Stimulated activated CD4-positive, alpha-beta T cell treated with anti-CD3 and anti-CD28 coated beads, Interleukin-1b, Interleukin-23, amount 100 ng/mL, for 1 hour (primary cell): ENCODE measurements at places on chromosomes 2 and 18.

- no peak for DNase-seq
These were observed 12.7 kb upstream of the CDH2 start for GRCh38 chr18:28189400-28190239.

DNA sequence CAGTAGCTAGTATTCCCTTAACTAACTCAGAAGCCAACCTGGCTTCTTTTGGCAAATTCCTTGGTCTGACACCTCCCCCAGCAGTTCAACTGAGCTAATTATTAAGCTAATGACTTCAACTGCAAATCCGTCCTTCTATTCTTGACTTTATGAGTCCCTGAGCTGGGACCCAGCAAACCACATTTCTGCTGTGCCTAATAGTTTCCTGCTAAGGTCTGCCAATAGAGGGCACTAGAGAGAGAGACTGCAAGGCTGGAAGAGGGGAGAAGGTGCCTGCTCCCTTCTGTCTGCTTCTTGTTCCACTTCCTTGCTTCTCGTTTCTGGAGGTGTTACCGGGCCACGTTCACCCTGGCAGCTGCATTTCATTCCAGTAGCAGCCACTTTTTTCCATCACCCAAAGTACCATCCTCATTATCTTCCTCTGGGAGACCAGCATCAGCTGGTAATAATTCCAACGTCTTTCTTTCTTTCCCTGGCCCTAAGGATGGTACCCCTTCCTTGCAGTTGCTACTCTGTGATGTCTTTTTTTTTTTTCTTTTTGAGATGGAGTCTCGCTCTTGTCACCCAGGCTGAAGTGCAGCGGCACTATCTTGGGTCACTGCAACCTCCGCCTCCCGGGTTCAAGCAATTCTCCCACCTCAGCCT lies 352.0 kb downstream of the TNS1 start:
- DNase-seq = no peak

GRCh38 chr2:121707920-121708361 lies 28.7 kb downstream of the NIFK start:
- no peak for DNase-seq

DNA sequence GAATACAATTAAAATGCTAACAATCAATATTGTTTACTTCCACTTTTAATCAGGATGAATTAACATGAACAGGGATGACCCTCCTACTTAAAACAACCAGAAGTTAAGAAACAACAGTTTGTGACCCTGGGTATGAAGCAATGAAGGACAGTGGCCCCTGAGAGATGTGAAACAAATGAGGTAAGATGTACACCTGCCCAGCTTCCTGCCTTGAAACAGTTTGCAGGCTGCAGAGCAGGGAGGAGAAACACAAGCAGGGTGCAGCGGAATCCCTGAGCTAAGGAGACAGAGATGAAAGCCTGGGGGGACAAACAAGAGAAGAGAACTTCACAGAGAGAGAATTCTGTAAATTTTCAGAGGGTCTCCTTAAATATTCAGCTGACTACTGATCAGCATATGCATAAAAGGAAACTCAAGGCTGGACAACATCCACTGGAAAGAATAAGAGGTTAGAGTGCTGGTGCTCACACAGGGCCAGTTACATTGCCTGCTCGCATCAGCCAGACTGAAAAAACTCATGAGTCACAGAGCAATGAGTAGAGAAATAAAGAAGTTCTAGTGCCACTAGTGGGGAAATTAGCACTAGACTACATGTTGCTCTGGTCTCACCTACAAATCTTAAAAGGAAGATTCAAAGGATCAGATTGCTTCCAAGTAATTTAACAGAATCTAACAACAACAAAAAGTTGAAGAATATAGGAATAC lies 106.4 kb downstream of the PID1 start:
- no peak for DNase-seq

DNA sequence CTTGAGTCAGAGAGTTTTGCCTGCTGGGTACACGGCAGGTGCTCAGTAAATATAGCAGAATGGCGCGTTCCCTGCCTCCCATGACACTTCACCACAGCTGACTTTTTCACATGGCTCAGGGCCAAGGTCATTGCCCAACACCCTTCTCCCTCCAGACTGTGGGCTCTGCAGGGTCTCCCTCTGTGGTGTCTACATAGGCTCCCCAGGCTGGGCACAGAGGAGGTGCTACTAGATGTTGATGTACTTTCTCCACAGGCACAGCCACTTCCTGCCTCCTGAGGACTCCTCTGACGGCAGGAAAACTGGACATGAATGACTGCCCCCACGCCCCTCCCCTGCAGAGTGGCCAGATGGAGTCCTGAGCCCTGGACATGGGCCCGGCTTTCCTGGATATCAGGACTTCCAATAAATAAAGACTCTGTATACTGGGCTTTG lies 4.2 kb downstream of the CHCHD5 start:
- no peak for DNase-seq

DNA sequence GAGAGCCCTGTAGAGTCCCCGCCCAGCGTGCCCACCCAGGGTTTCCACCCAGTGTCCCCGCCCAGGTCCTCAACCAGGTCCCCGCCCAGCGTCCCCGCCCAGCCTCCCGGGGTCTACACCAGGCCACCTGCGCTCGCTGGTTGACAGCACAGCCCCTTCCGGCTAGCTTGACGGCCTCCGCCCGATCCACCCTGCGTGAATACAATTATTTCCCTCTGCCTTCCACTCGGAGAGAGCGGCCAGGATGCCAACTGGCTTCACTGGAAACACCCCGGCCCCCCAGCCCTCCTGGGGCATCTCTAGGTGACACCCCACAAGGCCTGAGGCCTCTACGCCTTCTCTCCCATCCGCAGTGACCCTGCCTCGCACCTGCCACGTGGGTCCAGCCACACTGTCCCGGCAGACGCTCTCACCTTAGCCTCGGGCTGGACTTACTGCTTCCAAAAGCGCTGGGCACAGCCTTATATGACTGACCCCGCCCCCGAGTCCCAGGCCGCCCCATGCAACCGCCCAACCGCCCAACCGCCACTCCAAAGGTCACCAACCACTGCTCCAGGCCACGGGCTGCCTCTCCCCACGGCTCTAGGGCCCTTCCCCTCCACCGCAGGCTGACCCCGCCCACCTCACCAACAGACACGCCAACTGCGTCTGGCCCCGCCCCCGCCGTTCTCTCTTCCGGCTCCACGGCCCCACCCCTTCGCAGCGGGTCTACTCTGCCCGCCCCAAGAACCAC lies 188.1 kb downstream of the LAMA1 start:
- DNase-seq = no peak

DNA sequence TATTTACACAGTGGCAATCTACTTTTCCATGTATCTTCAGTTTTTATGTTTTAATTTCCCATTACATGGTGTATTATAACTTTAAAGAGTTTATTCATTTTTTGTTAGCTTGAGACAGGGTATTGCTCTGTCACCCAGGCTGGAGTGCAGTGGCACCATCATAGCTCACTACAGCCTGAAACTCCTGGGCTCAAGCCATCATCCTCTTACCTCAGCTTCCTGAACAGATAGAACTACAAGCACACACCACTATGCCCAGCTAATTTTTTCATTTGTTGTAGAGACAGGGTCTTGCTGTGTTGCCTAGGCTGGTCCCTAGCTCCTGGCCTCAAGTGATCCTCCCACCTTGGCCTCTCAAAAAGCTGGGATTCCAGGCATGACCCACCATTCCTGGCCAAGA lies 66.8 kb downstream of the COA5 start:
- DNase-seq = no peak

DNA sequence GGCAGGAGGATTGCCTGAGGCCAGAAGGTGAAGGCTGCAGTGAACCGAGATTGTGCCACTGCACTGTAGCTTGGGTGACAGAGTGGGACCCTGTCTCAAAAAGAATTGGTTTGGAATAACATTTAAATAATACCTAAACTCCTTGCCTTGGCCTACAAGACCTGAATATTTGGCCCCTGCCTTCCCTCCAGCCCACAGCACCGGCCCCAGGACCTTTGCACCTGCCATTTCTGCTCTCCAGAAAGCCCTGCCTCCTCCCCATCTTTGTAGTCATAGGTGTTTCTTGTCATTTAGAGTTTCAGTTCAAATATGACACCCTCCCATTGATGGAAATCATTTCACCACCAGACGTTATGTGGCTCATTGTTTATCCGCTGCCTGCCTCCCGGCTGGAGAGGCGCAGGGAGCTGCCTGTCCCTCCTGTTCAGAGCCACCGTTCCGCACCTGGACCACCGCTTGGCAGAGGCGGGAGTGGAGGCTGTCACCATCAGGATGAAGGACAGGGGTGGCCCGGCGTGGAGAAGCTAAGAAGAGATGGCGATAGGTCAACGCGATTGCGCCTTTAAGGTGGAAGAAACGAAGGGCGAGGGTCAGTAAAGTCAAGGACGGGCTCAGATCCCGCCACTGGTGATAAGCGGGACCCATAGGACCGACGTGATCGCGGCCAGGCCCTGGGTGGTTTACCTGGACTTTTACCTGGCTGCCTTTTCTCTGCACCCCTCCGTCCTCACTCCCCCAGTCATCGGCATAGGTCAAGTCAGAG lies 638 bp upstream of the LPIN1 start:
- no peak for DNase-seq

DNA sequence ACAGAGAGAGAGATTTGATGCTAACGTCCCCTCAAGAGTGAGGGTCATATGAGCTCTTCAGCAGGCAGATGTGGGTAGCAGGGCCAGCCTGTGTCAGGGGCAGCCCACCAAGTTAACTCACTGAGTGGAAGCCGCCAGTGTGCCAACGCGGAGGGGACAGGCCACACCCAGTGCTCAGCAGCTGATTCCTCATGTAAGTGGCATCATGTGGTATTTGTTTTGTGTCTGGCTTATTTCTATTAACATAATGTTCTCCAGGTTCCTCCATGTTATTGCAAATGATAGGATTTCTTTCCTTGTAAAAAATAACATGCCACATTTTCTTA lies 4.0 kb downstream of the IMP4 start:
- DNase-seq = no peak

DNA sequence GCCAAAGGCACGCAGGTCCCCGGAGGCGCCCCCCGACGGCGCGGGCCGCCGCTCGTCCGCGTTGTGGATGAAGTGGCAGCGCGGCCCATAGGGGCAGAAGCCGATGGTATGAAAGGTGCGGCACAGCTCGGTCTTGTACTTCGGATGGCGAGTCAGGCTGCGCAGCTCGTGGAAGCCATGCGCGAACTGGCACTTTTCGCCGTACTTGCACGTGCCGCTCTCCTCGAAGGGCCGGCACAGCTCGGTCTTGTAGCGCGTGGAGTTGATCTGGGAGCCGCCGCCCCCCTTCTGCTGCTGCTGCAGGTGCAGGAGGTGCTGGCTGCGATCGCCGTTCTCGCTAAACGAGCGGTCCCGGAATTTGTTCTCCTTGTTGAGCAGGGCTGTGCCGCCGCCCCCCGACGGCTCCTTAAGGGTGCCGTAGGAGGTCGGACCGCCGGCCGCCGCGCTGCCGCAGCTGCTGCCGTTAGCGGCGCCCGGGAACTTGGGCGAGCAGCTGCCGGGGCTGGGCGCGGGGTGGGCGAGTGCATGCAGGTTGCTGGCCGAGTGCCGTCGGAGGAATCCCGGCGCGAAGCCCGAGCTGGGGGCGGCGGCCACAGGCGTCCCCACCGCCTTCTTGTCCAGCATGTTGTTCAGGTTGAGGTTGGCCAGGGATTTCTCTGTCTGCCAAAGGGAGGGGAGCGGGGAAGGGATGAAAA lies 1.2 kb downstream of the ZFP36L2 start:
- peak; percentile 34 for DNase-seq

GRCh38 chr2:148052687-148053086 lies 31.8 kb downstream of the MBD5 start:
- no peak for DNase-seq

DNA sequence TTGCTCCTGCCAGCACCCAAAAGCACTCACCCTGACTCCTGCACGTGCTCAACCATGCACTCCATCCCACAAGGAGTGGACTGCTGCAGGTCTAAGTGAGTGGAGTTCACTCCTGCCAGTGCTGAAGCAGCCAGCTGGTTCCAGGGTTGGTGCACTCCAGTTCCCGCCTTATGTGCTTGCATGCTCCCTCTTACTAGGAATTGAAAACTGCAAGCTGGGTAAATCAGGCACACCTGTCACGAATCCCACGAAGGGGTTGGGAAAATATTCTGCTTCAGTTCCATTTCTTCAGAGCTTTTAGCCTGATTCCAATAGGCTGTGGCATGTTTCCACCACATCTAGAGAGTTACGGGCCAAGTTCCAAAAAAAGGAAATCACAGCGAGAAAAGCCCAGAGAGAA lies 1365.5 kb upstream of the CHAC2 start:
- DNase-seq = no peak

GRCh38 chr2:96407041-96407918 lies 71.7 kb downstream of the NCAPH start:
- DNase-seq = peak; percentile 55
